ENCODE measurements at places on chromosomes 4 and X.
A peak's percentile ranks its signal among the peaks of the same experiment; 100 is the strongest.

- peak; percentile 82 for DNase-seq
These were observed 119.5 kb upstream of the LIMCH1 start for GRCh38 chr4:41418444-41418843.

DNA sequence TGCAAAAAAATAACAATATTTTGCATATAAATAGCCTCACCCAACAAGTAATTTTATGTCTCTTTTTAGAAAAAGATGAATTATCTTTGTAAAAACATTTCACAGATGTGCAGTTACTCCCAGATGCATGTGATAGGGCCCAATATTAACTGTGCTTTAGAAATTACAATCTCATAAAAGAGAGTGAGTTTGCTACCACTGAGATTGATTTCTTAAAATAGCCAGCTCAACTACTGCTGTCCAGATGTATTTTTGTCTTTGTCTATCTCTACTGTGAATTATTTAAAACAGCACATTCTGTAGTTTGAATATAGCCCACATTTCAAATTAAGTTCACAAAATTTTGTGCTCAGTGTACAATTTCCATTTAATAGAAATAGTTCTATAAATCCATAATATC lies 177.0 kb upstream of the TTC29 start:
- no peak for DNase-seq

DNA sequence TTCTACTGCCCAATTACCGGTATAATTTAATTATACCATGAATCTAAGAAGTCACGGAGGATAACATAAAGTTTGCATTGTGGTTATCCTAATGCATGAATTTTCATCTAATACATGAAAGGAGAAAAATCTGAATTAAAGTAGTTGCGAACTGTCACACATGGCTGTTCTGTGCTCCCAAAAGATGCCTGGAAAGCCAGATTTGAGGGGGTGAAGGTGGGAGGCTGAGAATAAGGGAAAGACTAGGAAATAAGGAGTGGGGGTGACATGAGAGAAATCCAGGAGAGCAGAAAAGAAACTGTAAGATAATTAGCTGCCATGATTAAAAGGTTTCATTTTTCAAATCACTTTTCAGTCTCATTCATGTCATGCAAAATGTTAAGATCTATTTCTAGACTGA lies 1582.7 kb downstream of the STIM2 start:
- no peak for DNase-seq

- no peak for DNase-seq
These were observed 83.5 kb upstream of the LIMCH1 start for GRCh38 chr4:41454423-41454822.

- DNase-seq, result no peak
These were observed 171.0 kb upstream of the RPS6KA3 start for GRCh38 chrX:20437683-20438082.

DNA sequence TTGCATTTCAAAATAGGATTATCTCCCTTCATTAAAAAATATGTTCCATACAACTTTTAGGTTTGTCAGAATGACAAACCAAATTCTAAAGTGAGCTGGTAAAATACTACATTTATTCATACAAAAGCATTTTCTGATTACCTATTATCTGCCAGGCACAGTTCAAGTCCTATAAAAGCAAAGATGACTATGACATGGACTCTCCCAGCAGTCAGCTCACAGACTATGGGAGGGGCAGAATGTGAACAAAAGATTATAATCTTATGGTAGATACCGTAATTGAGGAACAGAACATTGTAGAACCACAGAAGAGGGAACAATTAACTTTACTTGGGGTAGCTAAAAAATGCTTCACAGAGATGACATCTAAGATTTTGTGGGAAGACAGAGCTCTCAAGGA lies 12.4 kb downstream of the PAQR3 start:
- no peak for DNase-seq

- DNase-seq, result no peak
These were observed 253.6 kb downstream of the CBLL2 start for GRCh38 chrX:22526339-22526738.
